GM13976 (cell line): ENCODE measurements at places on chromosomes 4 and X.

DNA sequence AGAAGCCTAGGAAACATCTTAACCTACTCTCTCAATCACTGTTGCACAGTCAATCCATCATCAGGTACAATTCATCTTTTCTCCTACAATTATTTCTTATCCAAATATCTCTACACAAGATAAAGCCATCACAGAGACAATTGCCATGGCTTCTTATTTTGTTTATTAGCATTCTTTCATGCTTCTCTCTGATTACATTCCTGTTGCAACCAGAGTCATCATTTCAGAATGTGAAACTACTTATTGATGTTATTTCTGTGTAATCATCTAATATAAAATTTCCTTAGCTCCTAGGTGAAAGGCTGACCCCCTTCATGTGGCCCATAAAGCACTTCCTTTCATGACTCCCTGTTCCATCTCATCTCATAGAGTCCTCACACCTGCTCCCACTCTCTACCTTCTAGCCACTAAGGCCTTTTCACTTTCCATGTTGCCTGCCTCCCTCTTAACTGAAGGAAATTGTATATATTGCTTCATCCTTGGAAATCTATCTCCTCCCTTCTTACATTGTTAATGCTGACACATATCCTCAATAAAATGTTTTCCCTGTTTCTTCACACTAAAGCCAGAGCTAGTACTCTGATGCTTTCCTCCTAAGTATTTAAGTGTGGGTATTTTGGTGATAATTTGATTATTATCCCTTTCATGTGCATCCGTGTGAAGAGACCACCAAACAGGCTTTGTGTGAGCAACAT lies 829.9 kb downstream of the FAT4 start:
- no peak for DNase-seq

GRCh38 chrX:112830540-112830939 lies 10.1 kb downstream of the AMOT start:
- no peak for DNase-seq

GRCh38 chr4:97720869-97721432 lies 422.3 kb downstream of the STPG2 start:
- DNase-seq: no peak

GRCh38 chrX:49960061-49960460 lies 37.7 kb downstream of the CLCN5 start:
- DNase-seq: no peak
